Smooth muscle cell of the brain vasculature (primary cell): ENCODE measurements at places on chromosomes 2 and 18.

GRCh38 chr2:79876430-79876829, 363.6 kb downstream of the CTNNA2 start:
- no peak for DNase-seq

GRCh38 chr2:176018708-176019107, 16.6 kb upstream of the LNPK start:
- no peak for DNase-seq

- peak; percentile 51 for DNase-seq
These were observed 316.4 kb downstream of the DSEL start for GRCh38 chr18:67199993-67200617.

- no peak for DNase-seq
These were observed 69.8 kb downstream of the POU3F3 start for GRCh38 chr2:104923665-104924064.

GRCh38 chr2:98583816-98584618, 24.3 kb downstream of the COA5 start:
- DNase-seq = no peak

DNA sequence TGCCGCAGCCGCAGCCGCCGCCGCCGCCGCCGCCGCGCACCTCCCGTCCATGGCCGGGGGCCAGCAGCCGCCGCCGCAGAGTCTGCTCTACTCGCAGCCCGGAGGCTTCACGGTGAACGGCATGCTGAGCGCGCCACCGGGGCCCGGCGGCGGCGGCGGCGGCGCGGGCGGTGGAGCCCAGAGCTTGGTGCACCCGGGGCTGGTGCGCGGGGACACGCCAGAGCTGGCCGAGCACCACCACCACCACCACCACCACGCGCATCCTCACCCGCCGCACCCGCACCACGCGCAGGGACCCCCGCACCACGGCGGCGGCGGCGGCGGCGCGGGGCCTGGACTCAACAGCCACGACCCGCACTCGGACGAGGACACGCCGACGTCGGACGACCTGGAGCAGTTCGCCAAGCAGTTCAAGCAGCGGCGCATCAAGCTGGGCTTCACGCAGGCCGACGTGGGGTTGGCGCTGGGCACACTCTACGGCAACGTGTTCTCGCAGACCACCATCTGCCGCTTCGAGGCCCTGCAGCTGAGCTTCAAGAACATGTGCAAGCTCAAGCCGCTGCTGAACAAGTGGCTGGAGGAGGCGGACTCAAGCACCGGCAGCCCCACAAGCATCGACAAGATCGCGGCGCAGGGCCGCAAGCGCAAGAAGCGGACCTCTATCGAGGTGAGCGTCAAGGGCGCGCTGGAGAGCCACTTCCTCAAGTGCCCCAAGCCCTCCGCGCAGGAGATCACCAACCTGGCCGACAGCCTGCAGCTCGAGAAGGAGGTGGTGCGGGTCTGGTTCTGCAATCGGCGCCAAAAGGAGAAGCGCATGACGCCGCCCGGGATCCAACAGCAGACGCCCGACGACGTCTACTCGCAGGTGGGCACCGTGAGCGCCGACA, 2.4 kb downstream of the POU3F3 start:
- no peak for DNase-seq

DNA sequence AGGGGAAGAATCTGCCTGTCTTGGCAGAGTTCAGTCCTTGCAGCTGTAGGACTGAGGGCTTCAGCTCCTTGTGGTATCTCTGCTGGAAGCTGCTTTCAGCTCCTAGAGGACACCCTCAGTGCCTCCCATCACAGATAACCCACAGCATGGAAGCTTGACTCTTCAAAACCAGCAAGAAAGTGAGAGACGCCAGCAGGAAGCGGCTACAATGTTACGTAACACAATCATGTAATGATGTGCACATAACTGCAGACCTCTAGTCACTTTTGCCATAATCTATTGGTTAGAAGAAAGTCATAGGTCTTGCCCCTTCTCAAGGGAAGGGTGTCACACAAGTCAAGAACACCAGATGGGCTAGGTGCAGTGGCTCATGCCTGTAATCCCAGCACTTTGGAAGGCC, 69.1 kb upstream of the AFF3 start:
- DNase-seq = no peak

DNA sequence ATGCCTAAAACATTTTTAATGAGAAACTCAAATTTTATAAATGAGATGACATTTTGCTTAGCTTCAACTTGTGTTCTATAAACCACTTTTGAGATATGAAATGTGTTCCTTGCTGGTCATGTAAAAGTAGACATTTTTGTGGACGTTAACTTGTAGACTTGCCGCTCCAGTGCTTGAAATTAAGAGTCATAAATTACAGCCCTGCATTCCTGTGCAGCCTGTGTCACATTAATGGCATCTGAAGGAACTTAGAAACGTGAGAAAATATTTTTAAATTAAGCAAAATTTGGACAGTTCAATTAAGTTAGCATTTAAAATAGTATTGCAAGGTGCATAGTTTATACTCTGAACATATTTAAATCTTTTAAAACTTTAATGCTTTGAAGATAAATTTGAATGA, 98.3 kb upstream of the LDLRAD4 start:
- no peak for DNase-seq

DNA sequence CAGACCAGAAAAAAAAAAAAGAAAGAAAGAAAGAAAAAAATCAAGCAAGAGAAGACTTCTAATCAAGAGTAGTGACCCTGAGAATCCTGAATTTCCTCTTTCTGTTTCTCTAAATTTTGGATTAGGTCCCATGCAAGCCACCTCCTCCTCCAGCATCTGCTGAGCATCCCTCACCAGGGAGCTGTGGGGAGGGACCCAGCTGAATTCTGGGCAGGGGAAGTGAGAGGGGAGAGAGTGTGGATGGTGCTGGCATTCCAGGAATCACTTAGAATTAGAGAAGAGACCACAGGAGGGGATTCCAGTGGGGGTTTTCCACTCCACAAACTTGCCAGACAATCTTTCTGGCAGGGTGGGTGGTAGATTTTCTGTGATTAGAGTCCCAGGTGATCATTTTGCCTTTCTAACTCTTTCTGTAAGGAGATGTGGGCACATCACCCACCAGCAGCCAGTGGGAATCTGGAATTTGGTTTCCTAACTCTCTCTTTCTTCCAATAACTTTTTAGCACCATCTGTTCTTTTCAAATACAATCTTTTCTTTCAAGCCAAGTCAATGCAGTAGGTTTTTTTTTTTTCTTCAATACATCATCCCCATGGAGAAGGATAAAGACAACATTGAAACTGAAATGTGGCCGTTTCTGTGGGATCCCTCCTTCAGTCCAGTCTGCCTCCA, 279.2 kb downstream of the CLIP4 start:
- DNase-seq = no peak

DNA sequence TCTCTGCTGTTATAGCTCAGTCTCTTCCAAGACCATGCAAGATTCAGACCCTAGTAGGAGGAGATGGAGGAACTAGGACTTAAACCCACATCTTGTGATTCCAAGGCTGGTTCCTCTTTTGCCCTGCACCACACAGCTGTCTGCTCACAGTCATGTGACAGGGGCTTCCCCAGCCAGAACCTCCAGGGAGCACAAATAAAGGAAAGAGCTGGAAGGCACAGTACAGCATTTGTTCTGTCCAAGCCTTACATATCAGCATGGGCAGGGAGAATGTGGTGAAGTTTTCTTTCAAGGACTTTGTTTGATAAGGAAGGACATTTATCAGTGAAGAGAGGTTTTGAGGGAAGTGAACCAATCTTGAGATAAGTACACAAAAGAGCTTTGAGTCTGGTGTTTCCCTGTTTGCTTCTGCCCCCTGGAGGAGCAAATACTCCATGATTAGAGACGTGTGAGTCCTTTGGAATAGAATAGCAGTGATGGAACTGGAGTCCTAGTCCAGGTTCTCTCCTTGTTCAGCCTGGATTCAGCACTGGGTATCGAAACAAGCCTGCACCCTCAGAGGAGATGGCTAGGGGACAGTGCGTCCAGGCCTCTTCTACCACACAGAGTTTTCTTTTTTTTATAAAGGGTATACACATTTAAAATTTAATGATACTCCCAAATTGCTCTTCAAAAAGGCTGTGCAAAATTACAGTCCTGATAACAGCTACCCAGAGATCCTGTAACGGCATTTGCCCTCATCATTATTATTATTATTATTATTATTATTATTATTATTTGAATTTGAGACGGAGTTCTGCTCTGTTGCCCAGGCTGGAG, 24.6 kb upstream of the CASP10 start:
- peak; percentile 65 for DNase-seq

- no peak for DNase-seq
These were observed 396.4 kb downstream of the LNPK start for GRCh38 chr2:175605640-175606009.
